Nucleus accumbens (tissue), 56 donors: ENCODE measurements at places on chromosomes 2 and 18.

- DNase-seq = no peak
Observed at GRCh38 chr2:2574401-2575180, 243.5 kb upstream of the MYT1L start.

GRCh38 chr2:19728125-19728524 is 173.7 kb downstream of the TTC32 start:
- DNase-seq = no peak

DNA sequence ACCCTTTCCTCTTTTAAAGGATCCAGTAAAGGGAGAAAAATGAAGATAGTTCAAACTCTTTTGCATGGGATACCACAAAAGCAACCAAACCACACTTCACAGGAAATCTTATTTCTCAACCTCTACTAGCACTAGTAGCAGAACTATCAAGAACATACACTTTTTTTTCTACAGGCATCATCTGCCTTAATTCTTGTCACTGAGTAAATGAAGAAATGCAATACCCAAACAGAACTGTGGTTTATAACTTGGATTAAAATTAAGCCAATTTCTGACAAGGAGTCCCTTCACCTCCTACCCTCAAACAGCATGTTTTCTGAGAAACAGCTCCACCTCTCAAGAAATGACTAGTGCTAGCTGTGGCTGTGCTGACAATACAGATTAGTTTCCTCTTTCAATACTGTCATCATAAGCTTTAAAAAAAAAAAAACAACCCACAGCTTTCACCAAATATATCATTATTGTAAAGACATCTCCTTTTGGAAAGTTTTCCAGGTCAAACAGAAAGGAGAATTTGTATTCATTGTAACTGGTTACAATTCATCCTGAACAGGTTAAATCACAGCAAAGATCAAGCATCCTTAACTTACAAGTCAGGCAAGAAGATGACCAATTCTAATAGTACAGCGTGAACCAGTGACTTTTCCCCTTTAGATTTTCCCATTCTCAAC is 44.4 kb downstream of the PTPN2 start:
- no peak for DNase-seq

GRCh38 chr18:61921621-61922235 is 28.9 kb upstream of the RNF152 start:
- no peak for DNase-seq

DNA sequence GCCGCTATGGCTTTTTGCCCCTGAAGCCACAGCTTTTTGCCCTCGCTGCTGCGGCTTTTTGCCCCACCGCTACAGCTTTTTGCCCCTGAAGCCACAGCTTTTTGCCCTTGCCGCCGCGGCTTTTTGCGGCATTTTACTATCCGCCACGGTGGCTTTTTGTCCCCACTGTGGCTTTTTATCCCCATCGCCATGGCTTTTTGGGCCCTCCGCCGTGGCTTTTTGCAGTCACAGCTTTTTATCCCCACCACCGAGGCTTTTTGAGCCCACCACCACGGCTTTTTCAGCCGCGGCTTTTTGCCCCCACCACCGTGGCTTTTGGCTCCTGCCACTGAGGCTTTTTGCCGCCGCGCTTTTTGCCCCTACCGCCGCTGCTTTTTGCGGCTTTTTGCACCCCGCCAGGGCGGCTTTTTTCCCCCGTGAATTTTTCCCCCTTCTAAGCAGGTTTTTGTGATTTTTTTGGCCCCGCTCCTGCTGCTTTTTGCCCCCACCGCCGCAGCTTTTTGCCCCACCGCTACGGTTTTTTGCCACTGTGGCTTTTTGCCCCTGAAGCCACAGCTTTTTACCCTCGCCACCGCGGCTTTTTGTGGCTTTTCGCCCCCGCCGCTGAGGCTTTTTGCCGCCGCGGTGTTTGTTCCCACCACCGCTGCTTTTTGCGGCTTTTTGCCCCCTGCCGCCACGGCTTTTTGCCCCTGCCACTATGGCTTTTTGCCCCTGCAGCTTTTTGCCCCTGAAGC is 2797.2 kb upstream of the TEKT4 start:
- DNase-seq = no peak

- DNase-seq = no peak
Observed at GRCh38 chr2:169354244-169354643, 8.1 kb downstream of the LRP2 start.

DNA sequence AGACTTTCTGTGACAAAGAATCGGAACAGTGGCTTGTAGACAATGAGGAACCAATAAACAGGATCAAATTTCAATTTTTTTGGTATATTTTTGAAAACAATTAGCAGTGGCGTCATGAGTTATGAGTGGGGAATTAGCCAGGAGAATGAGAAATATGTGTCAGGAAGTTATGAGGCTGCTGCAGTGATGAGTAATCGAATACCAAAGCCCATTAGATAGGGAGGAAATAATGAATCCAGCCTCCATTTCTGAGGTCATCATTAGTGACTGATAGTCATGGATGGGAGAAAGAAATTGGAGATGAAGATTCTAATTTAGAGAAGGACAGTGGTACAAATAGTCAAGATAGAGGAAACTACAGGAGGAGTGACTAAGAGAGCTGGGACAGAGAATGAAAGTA is 673.1 kb upstream of the VRK2 start:
- no peak for DNase-seq

DNA sequence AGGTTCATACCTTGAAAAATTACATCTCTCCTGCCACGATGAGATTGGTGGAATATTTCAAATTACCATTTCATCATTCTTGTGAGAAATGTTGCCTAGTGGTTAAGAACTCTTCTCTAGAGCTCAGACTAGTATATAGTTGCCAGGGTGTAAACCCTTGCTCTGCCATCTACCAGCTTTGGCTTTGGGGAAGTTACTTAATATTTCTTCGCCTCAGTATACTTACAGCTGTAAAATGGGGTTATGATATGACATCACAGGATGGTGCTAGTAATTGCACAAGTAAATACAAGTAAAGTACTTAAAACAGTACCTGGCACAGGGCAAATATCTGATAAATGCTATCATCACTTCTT is 1.5 kb downstream of the SPOPL start:
- DNase-seq = no peak

DNA sequence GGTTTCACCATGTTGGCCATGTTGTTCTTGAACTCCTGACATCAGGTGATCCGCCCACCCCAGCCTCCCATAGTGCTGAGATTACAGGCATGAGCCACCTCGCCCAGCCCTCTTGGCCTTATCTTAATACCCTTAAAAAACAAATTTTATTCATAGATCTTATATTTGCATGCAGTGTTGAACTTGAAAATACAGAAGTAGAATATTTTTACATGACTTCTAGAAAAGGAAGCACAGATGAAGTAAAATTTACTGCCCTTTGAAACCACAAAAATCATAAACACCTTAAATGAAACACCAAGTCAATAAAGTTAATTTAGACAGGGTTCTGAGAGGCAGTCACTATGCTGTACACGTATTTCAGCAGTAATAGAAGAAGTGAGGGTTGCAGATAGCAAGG is 145.7 kb downstream of the CERS6 start:
- DNase-seq = no peak

DNA sequence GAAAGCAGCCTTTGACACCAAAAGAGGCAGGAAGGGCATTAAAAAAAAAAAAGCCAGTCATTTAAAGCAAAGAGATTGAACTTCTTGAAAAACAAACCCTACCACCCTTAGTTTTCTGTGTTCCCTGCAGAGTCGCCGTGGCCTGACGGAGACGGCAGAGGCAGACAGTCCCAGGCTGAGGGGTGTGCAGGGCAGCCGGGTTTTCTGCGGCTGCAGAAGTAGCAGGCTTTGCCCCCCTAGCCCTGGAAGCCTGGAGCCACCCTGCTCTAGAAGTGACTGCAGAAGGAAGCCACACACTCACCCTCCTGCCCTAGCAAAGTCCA is 2.8 kb downstream of the INPP5D start:
- DNase-seq = no peak

DNA sequence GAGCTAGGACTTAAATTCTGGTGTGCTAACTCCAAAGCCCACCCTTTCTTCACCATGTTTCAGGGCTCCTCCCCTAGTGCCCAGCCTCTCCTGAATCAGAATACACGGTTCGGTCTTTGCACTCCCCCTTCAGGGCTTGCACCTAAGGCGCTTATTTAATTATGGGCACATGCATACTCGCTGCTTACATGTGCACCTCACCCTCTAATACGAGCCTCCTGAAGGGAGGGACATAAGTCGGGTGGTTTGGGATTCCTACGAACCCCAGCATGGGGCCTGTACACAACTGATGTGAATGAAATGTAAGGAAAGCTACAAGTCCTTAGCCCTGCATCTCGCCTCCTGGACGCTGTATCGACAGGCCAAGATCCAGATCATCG is 435 bp downstream of the IFT172 start:
- no peak for DNase-seq

- no peak for DNase-seq
Observed at GRCh38 chr18:3328532-3328931, 66.6 kb downstream of the MYL12B start.

- no peak for DNase-seq
Observed at GRCh38 chr2:232687382-232688160, 9.6 kb upstream of the GIGYF2 start.

DNA sequence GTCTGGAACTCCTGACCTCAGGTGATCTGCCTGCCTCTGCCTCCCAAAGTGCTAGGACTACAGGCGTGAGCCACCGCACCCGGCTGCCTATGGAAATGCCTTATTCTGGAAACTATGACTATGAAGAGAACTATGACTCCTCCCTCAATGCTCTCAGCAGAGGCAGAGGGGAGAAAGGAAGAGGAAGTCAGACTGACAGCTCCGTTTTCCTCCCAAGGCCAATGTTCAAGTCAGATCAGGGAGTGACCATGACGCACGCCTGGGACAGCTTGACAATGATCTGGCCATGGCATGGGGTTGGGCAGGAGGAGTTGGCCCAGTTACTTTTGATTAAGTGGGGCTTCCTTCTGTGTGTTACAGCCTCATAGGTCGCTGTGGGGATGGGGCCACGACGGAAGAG is 44.3 kb upstream of the MRPL33 start:
- DNase-seq = no peak

GRCh38 chr18:2114765-2115164 is 456.5 kb downstream of the METTL4 start:
- no peak for DNase-seq

DNA sequence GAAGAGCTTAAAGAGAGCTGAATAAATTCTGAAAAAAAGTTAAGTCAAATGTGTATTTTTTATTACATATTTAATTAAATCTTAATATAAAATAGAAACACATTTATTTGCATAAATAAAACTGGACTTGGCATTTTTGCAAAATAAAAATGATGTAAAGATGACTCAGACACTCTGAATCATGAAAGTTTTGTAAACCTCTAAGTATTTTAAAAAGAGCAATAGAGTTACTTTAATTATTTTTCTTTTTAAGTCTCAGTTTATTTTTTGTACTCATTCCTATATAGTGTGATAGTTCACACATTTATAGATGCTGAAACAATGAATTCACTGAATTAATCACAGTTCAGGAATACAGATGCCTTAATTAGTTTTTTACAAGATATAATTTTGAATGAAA is 109.9 kb upstream of the DTNA start:
- DNase-seq = no peak

DNA sequence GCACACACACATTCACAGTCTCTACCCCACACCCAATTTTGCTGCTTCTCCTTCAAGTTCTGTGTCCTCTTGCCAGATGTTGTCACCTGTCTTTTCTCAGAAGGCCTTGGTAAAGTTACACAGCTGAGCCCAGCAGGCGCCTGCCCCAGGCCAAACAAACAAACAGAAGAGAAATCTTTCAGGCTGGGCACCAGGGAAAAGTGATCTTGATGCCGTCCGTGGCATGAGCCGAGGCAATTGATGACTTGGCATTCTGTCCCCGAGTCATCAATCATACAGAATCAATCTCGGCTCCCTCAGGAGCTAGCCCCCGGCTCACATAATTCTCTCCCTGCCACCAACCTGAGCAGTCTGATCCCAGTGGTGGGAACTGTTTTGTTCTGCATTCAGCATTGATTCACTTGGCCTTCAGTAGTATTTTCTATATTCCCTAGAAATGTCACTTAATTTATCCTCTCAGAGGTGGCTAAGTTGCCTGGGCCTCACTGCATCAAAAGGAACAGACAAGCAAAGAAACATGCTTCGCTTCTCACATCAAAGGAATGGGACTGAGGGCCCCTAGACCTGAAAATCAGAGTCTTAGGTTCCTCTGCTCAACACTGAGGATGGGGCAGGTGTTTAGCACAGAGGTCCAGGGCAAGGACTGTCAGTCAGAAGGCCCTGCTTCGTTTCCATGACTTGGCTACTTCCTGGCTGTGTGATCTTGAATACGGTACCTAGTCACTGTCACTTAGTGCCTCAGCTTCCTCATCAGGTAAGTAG is 278.8 kb upstream of the CELF4 start:
- no peak for DNase-seq
